ENCODE measurements at places on chromosomes 3 and 15.
A peak's percentile ranks its signal among the peaks of the same experiment; 100 is the strongest.

DNA sequence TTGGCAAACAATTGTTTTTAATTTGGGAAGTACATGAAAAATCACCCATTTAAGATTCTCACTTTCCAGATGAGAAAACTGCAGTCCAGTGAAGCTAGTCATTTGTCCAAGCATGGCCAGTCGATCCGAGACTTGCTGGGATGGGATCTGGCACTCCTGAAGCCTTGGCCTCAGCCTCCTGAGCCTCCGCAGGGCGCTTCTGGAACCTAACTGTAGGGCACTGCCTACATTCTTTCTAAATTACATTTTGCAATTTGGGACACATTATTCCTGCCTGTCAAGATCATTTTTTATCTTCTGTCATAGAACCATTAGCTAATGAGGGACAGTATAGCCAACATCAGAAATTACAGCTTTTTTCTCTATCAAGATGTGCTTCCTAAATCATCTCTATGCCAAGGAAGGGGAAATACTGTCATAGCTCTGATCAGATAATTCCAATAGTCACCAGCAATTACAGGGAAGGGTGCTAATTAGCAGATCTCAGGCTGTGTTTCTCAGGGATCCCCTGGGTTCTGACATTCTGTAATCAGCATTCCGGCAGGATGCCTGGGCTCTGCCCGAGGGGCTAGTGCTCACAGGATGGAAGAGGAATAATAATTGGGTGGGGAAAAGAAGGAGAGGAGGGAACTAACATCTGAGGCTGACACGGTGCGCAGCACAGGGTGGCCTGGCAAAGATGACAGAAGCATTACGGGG lies 28.3 kb downstream of the ANAPC13 start:
- no peaks in the 10 kb centered on the region for H3K27me3 ChIP-seq
- no peak overlapping the region for H3K27ac ChIP-seq
- H3K4me3 ChIP-seq, result no peak overlapping the region
- H3K36me3 ChIP-seq, result no peaks in the 10 kb centered on the region

DNA sequence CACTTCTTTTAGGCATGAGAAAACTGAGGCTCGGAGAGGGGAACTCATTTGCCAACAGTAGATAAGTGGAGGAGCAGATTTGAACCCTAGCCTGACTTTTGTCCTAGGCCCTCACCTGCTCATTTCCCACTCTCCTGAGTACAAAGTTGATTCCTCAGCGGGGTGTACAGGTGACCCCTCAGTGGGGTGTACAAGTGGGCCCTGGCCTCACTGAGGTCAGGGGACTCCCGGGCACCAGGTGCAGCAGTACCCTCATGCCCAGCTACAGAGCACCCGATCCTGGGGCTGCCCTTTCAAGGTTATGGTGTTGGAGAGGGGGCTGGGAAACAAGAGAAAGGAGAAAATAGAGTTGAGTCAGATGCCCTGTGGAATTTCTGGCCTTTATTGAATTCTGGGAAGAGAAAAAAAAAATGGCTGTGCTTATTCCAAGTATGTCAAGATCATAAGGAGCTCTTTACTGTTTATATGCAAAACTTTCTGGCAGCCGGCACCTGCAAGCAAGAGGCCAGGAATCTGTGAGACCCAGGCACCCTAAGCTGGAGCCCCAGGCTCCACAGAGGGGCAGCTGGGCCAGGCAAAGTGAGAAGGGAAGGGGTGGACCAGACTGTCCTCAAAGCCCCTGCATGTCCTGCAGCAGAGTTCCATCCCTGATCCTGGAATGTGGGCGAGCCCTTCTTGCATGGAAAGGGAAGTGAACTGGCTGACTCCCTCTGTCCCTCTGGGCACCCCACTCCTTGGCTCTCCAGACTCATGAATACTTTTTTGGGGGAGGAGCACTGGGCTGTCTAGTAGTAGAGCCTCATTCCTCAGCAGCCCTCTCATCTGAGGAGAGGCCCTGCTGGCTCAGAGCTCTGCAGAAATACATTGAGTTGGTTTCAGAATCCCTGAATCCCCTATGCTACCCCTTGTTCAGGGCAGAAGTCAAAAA lies 43.1 kb downstream of the AMOTL2 start:
- peaks cover 8% of the 10 kb centered on the region for H3K4me1 ChIP-seq
- no peaks in the 10 kb centered on the region for H3K36me3 ChIP-seq
- H3K27ac ChIP-seq, result peak overlapping the region; percentile 73
- no peak overlapping the region for H3K4me3 ChIP-seq
- no peaks in the 10 kb centered on the region for H3K27me3 ChIP-seq

DNA sequence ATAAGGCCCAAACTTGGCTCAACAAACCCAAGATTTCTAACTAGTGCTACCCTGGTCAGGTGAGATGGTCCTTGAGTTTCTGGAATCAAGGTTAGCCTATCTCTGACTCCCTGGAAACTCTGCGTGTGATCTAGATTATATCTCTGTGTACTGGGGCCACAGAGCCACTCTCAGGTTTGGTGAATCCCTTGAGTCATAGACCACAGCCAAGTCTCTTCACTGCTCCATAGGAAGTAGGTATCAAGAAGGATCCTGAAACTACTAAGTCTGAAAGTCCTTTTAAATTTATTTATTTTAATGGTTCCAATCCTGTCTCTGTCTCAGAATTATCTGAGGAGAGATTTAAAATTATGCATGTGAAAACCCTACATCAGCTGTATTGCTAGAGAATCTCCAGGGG lies 99.1 kb downstream of the TUSC7 start:
- DNase-seq, result no peak
- H3K27ac ChIP-seq, result no peak overlapping the region
- H3K4me3 ChIP-seq, result no peak overlapping the region
- H3K27me3 ChIP-seq, result no peaks in the 10 kb centered on the region

DNA sequence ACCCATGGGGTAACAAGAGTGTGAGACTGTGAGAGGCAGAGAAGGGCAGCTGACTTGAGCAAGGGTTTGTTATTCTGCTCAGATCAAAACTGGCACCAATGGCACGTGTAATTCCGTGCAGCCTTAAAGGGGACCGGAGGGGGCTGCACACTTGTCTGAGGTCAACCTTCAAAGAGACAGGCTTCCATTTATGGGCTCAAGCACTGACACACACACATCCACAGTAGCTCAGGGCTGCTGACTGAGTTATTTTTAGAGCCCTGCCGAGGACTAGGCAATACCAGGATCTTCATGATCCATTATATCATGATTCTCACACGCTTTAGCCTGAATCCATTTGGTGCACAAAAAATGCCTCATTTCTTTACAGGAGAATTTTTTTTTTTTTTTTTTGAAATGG lies 20.6 kb upstream of the SPTBN5 start:
- H3K4me3 ChIP-seq, result no peak overlapping the region
- no peak for DNase-seq
- peaks cover 1% of the 10 kb centered on the region for H3K36me3 ChIP-seq
- no peaks in the 10 kb centered on the region for H3K4me1 ChIP-seq

GRCh38 chr3:197593046-197593380 lies 37.2 kb upstream of the BDH1 start:
- no peak overlapping the region for H3K4me3 ChIP-seq
- DNase-seq, result no peak
- H3K27ac ChIP-seq, result no peak overlapping the region
- no peaks in the 10 kb centered on the region for H3K27me3 ChIP-seq
- H3K4me1 ChIP-seq, result no peaks in the 10 kb centered on the region

DNA sequence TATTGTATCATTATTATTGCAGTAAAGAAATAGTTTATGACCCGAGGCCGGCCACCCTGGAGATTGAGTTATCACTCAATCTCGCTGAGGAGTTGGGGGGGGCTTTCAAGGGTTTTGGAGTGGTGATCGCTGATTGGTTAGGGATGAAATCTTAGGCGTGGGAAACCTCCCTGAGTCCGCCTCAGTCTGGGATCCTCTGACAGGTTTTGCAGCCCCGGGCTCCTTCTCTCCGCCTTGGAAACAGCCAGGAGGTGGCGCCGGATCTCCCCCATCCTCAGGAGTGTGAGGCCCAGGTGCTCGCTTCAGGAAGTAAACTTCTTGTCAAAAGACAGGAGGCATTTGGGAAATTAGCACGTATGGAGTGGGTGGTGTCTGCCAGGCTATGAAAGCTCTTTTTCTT lies 41.1 kb upstream of the SEC61A1 start:
- no peaks in the 10 kb centered on the region for H3K27me3 ChIP-seq
- H3K4me1 ChIP-seq, result no peaks in the 10 kb centered on the region
- no peak for DNase-seq
- no peaks in the 10 kb centered on the region for H3K36me3 ChIP-seq
- H3K4me3 ChIP-seq, result no peak overlapping the region
- no peak overlapping the region for H3K27ac ChIP-seq

DNA sequence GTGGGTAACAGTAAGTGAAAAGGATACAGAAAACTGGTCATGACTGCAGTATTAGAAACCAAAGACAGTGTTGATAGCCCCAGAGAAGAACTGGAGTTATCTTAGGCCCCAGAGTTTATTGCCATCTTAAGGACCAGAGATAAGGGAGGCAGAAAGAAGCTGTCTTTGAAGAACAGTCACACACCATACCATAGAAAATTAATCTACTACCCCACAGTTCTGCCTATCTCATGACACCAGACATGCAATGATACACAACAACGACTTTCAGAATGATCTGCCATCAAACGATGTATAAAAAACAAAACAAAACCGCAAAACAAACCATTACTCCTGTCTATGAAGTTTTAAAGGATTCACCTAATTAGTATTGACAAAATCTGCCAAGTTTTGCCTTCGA lies 9.6 kb downstream of the CPOX start:
- no peaks in the 10 kb centered on the region for H3K27me3 ChIP-seq
- DNase-seq, result no peak
- H3K4me3 ChIP-seq, result no peak overlapping the region
- peaks cover 2% of the 10 kb centered on the region for H3K36me3 ChIP-seq
- H3K4me1 ChIP-seq, result no peaks in the 10 kb centered on the region

DNA sequence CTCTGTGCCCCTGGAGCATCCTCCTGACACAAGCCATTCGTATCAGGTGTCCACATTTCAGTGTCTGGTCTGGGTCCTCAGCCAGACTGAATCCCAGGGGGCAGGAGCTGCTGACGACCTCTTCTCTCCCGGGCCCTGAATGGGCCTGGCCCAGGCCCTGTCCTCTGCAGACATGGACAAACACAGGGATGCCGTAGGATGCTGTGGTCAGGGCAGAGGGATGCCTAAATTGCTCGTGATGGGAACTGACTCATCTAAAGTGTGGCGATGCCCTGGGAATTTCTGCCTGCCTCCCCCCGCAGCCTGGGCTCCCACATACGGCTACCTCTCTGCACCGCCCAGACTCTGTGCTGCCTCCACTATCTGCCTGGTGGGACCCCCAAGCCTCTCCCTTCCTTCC lies 58.5 kb upstream of the CTSH start:
- H3K4me1 ChIP-seq, result no peaks in the 10 kb centered on the region
- H3K27me3 ChIP-seq, result no peaks in the 10 kb centered on the region
- H3K4me3 ChIP-seq, result no peak overlapping the region
- no peak overlapping the region for H3K27ac ChIP-seq

DNA sequence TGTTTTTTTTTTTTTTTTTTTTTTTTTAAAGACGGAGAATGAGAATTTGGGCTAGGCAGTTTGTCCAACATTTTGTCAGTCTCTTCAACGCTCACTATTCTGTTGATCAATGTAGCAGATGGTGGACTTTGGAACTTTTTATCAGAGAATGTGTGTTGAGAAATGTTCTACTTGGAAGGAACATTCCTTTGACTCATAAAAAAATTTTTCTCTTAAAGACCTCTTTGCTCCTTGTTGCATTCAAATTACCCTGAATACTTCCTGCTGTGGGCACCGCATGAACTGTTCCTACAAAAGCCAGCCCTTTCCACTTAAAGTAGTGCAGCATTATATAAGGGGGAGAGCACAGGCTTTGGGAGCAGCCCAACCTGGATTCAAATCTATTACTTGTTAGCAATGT lies 182.9 kb downstream of the AKAP13 start:
- no peak overlapping the region for H3K27ac ChIP-seq
- H3K27me3 ChIP-seq, result no peaks in the 10 kb centered on the region
- H3K4me1 ChIP-seq, result peaks cover 5% of the 10 kb centered on the region
- no peaks in the 10 kb centered on the region for H3K36me3 ChIP-seq
- no peak for DNase-seq

- H3K4me3 ChIP-seq, result no peak overlapping the region
- no peak overlapping the region for H3K27ac ChIP-seq
- no peaks in the 10 kb centered on the region for H3K4me1 ChIP-seq
- H3K27me3 ChIP-seq, result no peaks in the 10 kb centered on the region
- no peaks in the 10 kb centered on the region for H3K36me3 ChIP-seq
These were observed 78.5 kb downstream of the CHCHD6 start for GRCh38 chr3:126782536-126782935.

DNA sequence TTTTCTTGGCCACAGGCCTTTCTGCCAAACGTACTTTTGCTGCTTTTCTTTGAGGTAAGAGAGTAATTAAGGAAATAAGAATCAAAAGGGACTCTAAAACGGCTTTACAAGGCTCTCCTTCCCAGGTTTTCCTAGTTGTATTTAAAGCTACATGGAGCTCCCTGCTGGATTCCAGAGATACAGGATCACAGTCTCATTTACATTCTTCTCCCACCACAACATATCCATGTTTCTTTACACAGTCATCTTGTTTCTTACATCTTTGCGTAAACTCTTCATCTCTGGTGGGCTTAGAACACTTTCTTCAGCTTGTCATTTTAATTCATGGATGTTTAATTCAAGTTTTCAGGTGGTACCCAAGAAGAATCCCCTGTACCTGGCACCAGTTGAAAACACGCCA lies 117.6 kb upstream of the BFSP2 start:
- no peak overlapping the region for H3K4me3 ChIP-seq
- H3K27ac ChIP-seq, result no peak overlapping the region
- no peaks in the 10 kb centered on the region for H3K27me3 ChIP-seq
- no peaks in the 10 kb centered on the region for H3K4me1 ChIP-seq

- peaks cover 7% of the 10 kb centered on the region for H3K4me1 ChIP-seq
- DNase-seq, result no peak
- peak overlapping the region; percentile 64 for H3K27ac ChIP-seq
- no peaks in the 10 kb centered on the region for H3K27me3 ChIP-seq
- H3K4me3 ChIP-seq, result peak overlapping the region; percentile 100
- H3K36me3 ChIP-seq, result no peaks in the 10 kb centered on the region
These were observed 1.3 kb downstream of the PIK3CA start for GRCh38 chr3:179149406-179149867.

GRCh38 chr15:84656972-84657371 lies 1.0 kb downstream of the NMB start:
- H3K36me3 ChIP-seq, result no peaks in the 10 kb centered on the region
- no peak overlapping the region for H3K27ac ChIP-seq
- no peak overlapping the region for H3K4me3 ChIP-seq
- no peaks in the 10 kb centered on the region for H3K4me1 ChIP-seq
- no peak for DNase-seq

- peaks cover 2% of the 10 kb centered on the region for H3K4me1 ChIP-seq
- H3K27me3 ChIP-seq, result no peaks in the 10 kb centered on the region
- H3K27ac ChIP-seq, result no peak overlapping the region
- no peak for DNase-seq
- no peak overlapping the region for H3K4me3 ChIP-seq
These were observed 173.0 kb downstream of the STT3B start for GRCh38 chr3:31705736-31706135.
